ENCODE measurements at places on chromosomes 16 and 17.

GRCh38 chr16:30896889-30897733, 697 bp downstream of the CTF1 start:
- peak; percentile 85 for DNase-seq

GRCh38 chr16:69865701-69866100, 85.4 kb upstream of the CLEC18A start:
- DNase-seq = no peak

DNA sequence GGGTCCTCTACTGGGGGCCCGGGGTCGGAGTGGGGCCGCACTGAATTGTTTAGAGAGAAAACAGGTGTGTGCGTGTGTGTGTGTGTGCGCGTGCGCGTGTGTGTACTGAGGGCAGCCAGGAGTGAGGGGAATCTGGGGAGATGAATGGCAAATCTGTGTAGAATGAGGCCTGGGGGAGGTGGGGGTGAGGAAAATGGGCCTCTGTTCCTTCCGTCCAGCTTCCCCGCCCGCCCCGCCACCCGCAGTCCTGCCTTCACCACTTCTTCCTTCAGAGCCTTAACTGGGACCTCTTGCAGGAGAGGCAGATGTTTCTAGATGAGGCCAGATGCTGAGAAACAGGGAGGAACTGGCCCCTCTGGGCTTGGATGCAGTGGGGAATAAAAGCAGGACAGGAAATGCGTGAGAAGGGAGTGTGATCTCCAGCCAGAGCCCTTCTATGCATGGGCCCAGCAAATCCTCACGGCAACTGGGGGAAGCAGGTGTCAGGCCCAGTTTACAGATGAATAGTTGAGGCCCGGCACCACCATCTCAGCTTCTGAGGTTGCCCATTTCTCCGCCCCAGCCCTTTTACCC, 29.7 kb upstream of the NGFR start:
- no peak for DNase-seq

DNA sequence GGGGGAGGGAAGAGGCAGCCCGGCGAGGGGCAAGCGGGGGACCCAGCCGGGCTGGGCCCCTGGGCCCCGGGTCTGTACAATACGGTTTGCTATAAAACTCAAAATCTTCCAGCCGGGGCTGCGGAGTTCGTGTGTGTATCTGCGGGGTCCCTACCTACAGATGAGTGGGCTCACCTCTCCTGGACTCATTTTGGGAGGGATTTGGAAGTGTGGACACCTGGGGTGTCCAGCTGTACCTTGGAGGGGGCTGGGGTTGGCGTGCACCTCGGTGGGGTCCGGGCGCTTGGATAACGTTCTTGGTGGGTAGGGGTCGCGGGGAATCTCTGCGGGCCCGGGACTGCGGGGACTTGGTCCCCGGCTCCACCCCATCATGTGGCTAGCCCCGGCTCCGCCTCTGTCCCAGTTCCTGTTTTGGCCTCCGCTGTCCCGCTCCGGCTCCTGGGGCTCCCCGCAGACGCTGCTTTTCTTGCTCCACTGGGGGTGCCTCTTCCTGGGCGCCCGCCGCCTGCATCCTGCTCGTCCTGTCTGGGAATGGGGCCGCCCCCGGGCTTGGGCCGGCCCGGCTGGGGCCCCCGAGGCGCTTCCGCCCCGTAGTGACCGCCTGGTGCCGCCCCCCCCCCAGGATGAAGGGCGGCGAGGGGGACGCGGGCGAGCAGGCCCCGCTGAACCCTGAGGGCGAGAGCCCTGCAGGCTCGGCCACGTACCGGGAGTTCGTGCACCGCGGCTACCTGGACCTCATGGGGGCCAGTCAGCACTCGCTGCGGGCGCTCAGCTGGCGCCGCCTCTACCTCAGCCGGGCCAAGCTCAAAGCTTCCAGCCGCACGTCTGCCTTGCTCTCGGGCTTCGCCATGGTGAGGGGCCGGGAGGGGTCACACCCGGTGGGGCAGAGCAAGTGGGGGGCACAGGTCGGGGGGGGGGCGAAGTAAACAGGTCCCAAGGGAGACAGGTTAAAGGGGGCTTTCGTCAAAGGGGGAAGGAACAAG, at the start of gene ORAI3:
ORAI3 (plus strand) TSS at position 402 of the 983 bp plus-strand sequence; CDS start at position 624, 222 bp downstream.
- DNase-seq = no peak

DNA sequence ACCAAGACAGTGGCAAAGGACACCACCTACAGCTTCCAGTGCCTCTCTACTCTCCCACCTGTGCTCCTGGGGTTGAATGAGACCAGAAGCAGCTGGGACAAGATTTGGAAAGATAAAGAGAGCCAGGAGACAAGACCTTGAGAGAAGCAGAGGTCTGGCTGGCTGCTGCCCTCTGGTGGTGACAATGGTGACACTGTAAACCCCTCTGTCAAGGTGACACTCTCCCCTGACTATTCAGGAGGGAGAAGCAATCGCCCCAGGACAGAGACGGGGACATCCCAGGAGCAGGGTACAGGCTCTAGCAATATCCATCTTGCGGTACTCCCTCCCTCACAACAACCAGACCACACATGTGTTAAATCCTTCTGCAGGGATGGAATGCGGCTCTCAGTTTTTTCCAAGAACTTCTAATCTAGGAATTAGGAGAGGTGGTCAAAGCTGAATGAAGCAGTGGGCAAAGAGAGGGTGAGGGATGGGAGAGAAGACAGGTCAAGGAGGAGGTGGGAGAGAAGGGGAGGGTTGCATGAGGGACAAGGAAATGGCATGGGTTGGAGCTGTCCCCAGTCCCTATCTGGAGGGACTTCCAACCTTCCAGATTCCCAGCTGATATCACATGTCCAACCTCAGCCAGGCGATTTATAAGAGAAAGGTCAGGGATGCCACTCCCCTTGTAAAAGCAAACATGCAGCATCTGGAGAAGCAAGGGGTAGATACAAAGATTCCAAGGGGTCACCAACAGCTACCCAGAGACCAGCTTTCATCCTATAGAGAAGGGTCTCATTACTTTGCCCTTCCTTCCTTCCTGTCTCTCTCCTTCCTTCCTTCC, 2.9 kb downstream of the PHOSPHO1 start:
- peak; percentile 82 for DNase-seq

DNA sequence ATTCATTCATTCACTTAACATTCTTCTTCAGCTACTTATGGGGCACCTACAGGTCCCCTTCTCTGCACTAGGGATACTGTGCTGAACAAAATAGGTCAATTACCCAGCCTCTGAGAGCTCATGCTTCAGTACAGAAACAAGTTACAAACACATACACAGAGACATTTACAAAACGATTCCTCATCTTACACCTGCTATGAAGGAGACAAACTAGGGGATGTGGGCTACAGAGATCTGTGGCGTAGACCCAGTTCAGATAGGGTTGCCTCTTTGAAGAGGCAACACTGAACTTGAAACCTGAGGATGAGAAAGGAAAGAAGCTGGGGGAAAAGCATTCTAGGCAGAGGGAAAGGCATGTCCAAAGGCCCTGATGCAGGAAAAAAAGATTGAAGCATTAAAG, 5.2 kb downstream of the IL21R start:
- no peak for DNase-seq

DNA sequence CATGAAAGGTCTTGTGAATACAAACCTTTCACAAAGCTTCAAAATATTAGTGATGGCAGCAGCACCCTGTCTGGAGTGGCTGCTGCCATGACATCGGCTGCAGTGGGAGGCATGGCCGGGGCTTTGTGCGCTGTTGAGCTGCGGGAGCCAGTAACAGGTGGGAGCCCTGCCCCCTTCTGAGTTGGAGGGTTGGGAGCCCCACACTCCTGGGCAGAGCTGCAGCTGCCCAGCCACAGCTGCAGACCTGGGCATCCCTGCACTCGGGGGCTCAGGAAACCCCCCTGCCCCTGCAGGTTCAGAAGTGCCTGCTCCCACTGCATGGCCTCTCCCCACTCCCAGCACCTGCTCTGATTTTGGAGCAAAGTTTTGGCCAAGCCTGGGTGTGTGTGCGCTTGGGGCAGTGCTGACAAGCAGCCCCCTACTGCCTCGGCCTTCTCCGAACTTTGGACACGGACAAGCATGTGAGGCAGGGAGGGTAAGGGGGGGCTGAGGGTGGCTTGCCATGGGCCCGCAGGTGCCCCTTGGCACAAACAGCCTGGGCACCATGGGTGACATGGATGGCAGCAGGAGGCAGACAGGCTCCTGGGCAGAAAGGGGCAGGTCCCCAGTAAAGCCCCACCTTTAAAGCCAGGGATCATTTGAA, 42.7 kb downstream of the IST1 start:
- DNase-seq = no peak

GRCh38 chr17:46809110-46809571, 9.4 kb downstream of the WNT3 start:
- peak; percentile 74 for DNase-seq

DNA sequence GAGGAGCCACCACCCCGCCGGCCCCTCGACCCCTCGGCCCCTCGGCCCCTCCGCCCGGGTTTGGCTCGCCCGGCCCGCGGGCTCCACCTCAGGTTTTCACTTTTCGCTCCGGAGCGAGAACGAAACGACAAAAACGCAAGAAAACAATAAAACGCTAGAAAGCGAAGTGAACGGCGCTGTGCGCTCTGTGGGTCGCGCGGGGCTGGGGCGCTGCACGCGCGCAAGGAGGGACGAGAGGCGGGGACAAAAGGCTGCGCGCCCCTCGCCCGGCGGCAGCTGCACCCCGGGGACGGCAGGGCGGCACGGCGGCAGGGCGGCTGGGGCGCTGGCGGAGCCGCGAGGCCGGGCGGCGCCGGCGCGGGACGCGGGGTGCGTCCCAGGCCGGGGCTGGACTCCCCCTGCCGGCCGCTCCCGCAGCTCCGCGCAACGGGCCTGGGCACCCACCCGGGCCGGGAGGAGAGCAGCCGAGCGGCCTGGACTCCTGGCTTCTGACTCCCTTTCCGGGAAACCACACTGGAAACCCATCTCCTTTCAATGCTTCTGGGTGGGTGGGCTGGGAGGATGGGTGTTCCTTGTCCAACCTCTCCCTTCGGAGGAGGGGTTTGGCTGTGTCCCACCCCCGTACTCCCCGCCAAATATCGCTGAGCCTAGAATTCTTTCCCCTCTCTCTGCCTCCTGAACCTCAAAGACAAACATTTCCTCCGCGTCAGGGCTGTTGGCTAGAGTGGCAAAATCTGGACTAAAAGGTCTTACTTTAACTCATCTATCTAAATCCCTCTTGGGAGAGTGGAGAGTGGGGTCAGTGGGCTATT, 9.9 kb downstream of the TBX2 start:
- peak; percentile 78 for DNase-seq

DNA sequence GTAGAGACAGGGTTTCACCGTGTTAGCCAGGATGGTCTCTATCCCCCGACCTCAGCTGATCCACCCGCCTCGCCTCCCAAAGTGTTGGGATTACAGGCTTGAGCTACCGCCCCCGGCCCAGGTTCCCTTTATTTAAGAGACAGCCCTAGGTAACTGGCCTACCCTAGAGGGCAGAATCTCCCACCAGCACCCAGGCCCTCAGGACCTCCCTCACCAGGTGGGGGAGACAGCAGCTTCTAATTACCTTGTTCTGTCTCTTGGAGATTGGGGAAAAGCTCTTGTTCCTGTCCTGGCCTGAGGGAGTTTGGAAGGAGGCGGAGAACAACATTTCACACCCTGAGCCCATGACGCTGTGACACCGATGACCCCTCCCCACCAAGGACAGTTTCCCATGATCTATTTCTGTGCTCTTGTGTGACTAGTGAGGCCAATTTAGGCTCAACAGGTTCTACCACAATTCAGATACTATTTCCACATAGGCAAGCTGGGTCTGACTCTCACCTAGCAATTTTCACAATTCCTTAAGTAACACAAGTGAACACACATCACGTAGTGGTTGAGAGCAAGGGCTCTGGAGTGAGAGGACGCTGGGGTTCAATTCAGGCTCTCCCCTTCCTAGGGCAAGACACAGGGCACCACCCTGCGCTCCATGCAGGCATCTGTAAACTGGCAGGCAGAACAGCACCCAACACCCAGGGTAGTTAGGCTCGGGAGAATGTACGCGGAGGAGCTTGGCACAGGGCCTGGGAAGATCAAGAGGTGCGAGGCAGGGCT, 20.4 kb downstream of the HDAC5 start:
- DNase-seq = no peak

- no peak for DNase-seq
Measured at GRCh38 chr17:43400943-43401717, 2.3 kb downstream of the ARL4D start.

DNA sequence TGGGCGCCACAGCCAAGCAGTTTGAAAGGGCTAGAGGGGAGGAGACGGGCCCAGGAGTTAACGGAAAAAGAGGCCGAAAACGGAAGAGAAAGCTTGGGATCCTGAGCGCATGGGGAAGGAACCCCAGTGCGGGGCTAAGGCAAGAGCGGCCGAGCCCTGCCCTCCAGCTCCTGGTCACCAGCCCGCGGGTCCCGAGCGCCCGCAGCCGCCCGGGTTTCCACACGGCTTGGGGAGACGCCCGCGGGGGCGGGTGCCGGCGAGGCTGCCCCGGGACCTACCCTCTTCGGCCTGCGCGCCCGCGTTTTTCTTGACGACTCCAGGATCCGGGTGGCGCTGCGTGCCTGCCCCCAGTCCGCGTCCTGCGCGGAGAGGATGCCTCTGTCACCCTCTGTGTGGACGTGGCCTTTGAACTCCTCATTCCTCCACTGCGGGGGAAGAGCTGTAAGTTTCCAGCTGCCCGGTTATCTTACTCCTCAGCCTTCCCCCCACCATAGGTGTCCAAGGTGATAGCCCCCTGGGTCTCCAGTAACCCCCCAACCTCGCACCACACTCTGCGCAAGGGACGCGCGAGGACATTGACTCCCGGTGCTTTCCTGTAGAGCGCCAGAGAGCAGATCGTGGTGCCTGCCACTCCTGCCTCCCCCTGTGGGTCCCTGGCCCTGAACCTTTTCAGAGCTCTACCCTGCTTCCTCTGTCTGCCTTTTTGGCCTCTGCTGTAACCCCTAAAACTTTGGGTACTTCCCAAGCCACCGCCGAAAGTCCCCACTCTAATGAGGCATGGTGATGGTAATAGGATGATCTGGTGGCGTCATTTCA, 1.7 kb upstream of the CDH11 start:
- no peak for DNase-seq

GRCh38 chr16:31246296-31246695, 13.5 kb upstream of the ITGAM start:
- DNase-seq = no peak

- no peak for DNase-seq
Measured at GRCh38 chr17:51434434-51435170, 174.3 kb downstream of the UTP18 start.

- DNase-seq = peak; percentile 32
Measured at GRCh38 chr17:60327134-60327900, 64.6 kb downstream of the USP32 start.

- DNase-seq = no peak
Measured at GRCh38 chr16:65305266-65305959, 183.6 kb upstream of the CDH11 start.

Measured in iPS-NIHi11 (cell line).